ENCODE measurements at places on chromosomes 2 and 18.

DNA sequence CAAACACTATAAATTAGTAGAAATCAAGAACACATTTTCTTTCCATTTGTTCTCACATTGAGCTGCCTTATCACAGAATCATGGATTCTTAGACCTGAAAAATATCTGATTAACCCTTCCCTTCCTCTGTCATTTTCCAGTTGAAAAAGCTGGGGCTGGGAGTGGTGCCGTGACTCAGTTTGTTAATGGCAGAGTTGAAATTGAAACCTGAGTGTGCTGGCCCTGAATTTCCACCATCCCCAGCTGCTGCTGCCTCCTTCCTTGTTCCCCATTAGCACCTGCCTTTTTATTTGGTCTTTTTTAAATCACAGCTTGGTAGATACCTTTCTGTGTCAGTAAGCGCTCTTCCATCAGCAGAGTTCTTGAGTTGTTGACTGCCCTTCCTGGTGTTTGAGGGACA is 10.6 kb downstream of the FARP2 start:
- DNase-seq, result no peak

- no peak for DNase-seq
Observed at GRCh38 chr18:8264116-8264515, 345.1 kb upstream of the RAB12 start.

DNA sequence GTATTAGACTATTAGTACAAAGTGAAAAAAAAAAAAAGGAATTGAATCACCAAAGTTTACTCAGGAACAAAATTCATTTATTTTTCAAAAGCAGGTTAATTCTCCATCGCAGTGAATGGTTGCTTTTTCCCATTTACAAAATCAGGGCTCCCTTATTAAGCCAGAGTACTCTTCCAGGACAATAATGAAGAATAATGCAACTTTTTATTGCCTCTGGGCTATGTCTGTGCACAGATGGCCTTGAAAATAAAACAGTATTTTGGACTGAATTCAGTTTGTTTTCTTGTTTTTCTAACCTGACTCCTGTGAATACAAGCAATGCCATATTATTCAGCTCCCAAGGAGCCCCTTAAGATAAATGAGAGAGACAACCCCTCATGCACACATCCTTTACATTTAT is 246.8 kb downstream of the KCNS3 start:
- no peak for DNase-seq

- DNase-seq, result no peak
Observed at GRCh38 chr2:29117636-29118303, 2.6 kb downstream of the CLIP4 start.

DNA sequence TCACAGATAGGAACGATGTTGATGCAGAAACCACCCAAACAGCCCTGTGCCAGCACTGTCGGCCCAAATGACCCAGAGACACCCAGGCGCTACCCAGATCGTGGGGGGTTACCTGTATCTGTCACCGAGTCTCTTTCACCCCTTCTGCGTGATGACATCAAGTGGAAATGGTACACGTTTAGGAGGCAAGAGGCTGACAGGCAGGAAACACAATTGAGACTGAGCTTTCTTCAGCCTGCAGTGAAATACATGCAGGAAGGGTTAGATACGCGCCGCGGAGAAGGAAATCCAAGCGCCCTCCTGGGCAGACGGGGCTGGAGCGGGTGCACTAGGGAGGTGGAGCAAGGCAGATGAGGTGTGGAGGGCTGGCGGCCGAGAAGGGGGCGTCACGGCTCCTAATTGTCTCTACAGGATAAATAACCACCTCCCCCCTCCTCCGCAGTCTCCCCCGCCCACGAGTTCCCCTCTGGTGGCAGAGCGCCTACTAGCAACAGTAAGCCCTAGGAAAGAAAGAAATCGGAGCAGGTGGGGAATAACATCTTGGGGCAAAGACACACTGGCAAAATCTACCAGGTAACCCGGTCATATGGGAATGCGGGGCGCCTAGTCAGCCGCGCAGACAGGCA is at the start of gene RNF152:
RNF152 (minus strand) TSS at position 325 of the 626 bp plus-strand sequence. CDS start 76,544 bp downstream, outside the sequence.
- no peak for DNase-seq

DNA sequence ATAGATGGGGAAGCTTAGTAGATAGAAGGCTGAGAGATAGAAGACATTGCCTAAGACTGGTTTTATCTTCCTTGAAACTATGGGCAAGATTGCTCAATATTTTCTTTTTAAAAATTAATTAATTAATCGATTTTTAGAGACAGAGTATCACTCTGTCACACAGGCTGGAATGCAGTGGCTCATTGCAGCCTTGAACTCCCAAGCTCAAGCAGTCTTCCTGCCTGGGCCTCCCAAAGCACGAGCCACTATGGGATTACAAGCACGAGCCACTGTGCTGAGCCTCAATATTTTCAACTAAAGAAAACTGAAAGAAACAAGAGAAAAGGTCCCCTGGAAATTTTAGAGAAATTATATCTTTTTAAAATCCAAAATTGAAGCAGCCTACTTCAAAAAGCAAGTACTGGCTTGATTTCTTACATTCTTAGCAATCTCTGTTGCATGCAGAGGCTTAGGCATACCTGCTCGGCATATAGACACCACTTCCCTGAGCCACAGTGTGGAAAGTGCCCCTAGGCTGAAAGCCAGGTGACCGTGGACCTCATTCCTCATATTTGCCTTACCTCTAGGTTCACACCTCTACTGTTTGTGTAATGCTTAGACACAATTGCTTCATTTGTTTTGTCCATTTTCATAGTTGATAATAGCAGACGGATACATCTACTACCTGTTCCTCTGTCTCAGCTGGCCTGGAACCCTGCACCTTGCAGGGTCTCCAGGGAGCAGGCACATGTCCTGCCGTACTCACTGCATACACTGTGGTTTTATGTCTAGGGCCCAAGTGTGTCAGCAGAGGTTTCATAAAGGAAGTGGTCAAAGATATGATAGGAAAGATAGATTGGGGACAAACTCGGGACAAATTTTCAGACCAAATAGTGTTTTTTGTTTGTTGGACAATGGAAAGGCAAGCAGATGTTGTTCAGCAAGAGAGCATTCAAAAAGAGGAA is 166.5 kb upstream of the ALPP start:
- DNase-seq, result no peak

GRCh38 chr2:136376798-136377211 is 258.9 kb upstream of the CXCR4 start:
- no peak for DNase-seq

- DNase-seq, result no peak
Observed at GRCh38 chr18:2410688-2411087, 160.6 kb downstream of the METTL4 start.

DNA sequence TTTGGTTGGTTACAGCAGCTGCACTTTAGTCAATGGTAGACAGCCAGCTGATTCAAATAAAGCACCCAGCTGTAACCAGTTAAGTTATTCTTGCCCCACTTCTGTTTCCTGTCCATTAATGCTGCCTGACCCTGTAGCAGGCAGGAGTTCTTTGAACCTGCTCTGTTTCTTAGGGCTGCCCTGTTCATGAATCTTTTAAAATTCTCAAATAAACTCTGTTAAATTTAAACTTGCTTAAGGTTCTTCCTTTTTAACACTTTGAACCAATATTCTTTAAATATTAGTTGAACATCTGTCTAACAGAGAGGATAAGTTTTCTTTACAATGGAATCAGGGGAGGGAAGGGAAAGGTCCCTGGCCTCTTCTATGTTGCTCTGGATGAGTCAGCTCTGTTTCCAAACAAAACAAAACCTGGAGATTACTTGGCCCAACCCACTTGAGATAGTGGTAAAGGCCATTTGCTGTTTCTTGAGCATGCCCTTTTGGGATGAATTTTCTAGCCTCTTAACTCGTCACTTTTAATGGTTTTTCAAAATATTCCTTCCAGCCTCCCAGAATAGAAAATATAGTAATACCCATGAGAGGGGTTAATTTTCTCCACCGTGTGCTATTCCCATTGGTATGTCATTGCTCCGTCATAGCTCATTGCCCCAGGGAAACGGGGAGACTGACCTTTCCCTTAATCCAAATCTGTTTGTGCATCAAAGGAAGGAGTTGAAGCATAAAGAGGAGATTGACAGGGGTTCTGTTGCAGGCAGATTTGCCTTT is 112.1 kb upstream of the FHL2 start:
- DNase-seq, result no peak

DNA sequence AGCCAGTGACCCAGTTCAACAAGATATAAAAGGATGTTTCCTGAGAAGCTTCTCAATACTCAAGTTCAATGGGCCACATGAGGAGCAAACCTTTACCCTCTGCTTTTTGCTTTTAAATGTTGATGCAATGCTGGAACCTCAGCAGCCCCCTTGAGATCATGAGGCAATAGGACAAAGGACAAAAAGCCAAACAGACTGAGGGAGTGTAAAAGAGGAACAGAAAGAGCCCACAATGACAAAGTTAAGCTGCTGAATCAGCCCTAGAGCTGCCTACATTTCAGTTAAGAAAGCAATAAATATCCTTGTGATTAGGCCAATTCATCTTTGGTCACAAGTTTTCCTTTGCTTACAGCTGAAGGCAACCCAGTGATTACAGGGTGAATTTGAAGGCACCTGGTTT is 76.9 kb downstream of the MRO start:
- no peak for DNase-seq

GRCh38 chr2:128771401-128771800 is 452.7 kb upstream of the HS6ST1 start:
- no peak for DNase-seq

DNA sequence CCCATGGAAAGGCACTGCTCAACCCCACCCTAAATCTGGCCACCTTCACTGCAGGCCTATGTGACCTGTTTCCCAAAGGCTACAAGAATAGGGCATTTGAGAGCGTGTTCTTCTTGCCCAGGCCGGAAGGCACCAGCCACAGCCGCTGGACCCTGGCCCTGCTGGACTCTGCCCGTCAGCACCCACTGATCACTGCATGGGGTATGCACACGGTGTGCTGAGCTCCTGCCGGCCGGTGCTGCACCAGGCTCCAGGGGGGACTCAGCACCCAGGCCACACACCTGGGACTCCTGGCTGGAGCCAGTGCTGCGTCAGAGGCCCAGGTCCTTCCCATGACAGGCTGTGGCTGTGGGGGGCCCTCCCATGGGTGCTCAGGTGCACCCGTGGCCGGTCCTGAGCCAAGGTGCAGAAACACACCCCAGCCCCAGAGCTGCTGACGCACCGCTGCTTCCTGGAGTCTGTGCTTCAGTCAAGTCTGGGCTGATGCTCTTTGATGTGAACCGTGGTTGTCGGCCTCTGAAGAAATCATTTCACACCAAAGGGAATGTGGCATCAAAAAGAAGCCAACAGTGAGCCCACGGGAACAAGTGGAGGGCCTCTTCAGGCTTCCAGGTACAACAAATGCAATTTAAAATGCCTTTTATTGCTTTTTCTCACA is 6.5 kb downstream of the KCNG2 start:
- DNase-seq, result no peak
